ENCODE measurements at places on chromosomes 2 and 18.

DNA sequence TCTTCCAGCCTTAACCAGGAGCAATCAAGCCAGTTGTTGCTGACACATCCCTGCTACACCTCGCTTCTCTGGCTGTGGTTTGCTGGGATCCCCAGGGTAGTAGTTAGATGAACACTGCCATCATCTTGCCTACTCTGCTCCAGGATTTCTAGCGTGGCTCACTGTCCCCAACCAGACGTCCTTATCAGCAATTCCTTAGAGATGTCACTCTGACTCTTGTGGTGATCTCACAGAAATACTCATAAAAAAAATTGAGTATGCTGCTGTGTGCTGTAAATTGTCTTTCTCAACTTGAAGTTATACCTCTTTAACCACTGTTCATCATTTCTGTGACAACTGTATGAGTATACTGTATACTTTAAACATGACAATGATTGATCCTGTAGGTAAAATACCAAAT is 63.2 kb downstream of the PLCL1 start:
- no peak for DNase-seq

- DNase-seq: no peak
These were observed 483.6 kb downstream of the EPHA4 start for GRCh38 chr2:221088506-221088905.

DNA sequence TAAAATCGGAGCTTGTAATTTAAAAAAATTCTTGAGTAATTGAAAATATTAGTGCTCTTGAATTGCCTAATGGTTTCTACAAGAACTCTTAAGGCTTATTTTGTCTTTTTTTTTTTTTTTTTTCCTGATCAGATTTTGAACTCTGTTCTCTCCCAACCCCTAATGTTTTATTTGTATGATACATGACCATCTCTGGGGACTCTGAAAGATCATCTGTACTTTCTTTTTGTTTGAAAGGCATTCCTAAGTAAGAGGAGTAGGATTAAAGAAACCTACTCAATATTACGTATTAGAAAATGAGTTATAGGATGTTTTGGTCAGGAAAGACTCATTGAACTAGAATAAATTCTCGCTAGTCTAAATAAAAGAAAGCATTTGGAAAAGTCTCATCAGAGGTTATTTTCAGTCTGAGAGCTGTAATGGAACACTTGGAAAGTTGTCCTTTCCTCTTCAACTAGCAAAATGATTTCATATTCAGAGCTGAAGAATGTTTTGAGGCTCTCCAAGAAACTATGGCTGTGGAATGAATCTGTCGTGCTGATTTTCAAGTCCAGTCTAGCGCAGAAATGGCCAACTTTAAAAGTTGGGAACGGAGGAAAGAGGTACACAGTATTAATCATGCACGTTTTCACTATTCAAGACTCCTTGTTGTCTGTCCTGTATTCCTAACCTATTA is 182.7 kb downstream of the PRPF40A start:
- DNase-seq: no peak

DNA sequence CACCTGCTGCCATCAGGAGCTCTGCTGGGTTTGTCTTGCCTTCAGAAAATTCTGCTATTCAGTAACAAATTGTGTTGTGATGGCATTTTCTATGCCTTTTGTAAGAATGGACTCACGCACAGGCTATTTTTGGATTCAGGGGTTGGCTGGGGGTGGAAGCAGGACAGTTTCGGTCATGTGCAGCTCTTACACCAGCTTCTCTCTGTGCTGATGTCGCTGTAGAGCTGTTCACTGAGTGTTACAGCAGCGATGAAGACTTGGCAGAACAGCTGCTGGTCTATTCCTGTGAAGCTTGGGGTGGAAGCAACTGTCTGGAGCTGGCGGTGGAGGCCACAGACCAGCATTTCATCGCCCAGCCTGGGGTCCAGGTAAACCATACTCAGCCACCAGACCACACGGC is 49.2 kb downstream of the TRPM8 start:
- no peak for DNase-seq

DNA sequence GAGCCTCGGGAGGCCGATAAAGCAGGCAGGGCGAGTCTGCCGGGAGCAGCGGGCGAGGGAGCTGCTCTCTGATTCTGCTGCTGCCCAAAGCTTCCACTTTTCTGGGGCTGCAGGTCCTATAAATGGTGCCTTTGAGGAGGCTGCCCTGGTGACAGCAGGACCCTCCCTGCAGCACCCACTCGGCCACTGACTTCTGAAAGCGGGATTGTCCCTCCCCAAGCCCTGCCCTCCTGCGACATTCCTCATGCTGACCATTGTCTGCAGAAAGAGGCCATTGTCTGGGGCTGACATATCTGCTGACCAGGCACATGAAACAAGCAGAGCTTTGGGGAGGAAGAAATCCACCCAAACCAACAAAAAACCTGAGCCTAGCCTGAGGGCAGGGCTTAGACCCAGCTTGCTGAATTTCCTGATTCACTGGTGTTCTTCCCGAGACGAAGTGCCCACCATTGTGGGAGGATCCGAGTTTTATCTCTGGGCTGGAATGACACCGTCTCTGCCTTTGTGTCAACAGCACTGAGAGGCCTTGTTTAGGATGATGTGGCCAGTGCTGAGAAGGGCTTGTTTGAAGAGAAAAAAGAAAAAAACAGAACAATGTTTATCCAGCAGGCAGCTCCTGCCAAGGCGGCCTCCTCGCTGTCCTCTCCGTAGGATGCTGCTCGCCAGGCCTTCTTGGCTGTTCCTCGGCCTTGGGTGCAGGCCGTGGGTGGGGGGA is 129.7 kb downstream of the MYCN start:
- DNase-seq: no peak

DNA sequence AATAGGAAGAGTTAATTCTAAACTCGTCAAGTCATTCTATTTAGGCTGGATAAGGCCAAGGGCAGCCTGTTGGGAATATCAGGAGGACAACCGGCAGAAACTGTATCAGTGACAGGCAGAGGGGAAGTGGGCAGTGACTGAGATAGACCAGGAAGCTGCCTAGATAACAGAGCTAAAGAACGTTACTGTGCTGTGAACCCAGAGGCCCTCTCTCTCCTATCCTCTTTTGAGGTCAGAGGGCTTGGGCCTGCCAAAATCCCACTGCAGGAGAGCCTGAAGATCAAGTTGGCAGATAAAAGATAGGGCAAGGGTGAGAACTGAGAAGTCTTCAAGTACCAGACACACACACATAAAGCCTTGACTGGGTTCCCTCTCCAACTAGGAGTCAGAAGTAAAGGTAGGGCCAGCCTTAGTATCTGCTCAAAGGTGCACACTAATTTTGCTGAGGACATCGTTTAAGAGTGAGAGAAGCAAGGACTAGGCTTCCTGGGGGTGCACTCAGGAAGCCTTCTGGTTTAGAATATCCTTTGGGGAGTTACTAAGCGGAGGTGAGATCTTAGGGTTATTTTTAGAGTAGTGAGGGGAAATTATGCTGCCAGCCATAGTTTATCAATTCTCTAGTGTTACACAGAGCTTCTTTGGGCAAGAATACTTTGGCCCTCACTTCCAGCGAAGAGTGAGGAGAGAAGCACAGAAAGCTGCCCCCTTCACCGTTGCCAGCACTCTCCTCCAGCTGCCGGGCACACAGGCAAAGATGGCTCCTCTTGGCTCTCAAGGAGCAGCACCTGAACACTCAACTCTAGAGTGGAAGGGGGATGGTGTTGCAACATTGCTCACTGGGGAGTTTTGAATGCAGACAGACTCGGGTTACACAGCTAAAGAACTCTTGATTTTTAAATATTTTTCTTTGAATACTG is 9.8 kb downstream of the CAVIN2 start:
- no peak for DNase-seq

- DNase-seq: no peak
These were observed 209.0 kb downstream of the L3MBTL4 start for GRCh38 chr18:6205706-6206105.

GRCh38 chr2:227482638-227483340 is 10.8 kb downstream of the AGFG1 start:
- DNase-seq: no peak

DNA sequence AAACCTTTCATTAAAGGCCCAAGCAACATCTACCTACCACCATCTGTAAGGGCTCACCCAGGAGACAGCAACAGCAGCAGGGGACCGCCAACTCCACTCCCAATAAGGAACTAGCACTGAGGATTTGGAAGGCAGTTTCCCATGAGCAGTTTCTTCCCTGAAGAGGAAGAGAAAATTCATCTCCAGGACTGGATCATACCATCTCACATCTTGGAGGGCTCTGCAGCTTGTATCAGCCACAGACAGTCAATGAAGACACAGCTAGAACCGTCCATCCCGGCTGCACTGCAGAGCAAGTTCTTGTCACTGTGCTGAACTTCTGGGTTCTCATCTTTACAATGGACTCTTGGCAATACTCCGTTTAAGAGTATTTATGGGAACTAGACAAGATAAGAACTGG is 2.8 kb upstream of the GYPC start:
- no peak for DNase-seq

GRCh38 chr2:71611247-71611646 is 157.9 kb downstream of the DYSF start:
- no peak for DNase-seq

- no peak for DNase-seq
These were observed 529.2 kb upstream of the ID2 start for GRCh38 chr2:8152392-8153257.

DNA sequence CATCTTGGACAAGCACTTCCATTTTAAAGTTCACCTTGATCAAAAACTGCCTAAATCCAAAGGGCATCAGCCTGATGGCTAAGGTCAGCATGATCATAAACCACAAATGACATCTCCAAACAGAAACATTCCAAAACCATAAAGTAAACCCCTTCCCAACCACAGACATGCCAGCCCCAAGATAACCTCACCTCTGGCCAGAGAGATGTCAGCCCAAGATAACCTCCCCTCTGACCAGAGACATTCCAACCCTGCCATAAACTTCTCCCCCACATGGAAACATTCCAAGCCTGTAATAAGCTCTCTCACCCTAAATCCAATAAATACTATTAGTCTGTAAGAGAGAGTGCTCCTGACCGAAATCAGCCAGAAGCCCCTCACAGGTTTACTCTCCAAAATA is 18.6 kb upstream of the MARCO start:
- DNase-seq: no peak

DNA sequence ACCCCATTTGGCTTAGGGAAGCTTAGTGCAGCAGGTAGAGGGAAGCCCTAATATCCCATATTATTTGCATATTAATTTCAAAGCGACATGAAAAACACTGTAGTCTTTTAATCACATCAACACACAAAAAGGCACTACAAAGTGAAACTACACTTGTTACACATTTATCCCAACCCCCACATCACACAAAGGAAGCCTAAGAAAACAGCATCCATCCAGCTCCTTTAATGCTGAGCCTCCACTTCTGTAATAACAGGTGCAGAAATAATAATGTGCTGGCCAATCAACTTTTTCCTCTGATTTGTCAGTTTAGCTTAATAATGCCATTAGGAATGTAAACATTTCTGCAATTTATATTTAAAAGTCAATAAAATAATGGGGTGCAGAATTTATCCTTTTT is 274.0 kb downstream of the TCF4 start:
- no peak for DNase-seq

GRCh38 chr18:681985-682384 is 24.5 kb downstream of the TYMS start:
- no peak for DNase-seq

DNA sequence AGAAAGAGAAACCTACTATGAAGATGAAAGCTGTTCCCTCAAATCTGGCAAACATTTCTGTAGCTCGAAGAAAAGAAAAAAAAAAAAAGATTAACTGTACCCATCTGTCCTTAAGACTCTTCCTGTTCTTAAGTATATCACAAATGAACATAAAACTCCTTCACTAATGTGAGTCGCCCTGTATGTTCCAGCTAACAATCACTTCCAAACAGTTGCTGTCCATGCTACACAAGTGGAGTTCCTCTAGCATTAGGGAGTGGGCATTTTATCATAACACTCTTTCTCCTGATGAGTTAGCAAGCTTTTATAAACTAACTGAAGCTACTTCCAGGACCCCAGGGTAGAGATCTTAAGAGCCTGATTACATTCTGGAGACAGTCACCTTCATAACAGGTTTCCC is 5.8 kb downstream of the CUL3 start:
- no peak for DNase-seq

- DNase-seq: no peak
These were observed 90.3 kb downstream of the ZNF532 start for GRCh38 chr18:58955001-58955400.

DNA sequence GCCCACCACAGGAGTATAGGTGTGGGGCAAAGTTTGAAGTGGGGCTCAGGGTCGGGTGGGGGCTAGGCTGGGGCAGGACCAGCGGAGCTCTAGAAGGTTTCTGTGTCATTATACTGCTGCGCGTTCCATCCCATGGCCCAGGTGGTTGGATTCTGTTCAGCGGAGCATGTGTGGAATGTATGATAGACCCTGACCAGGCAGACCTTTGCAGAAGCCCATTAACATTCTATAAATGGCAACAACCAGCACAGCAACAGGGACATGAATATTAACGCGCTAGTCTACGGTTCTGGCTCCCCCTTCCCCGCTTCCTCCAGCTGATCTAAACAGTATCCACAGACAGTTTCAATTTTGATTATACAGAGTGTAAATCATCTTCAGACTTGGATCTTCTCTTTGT is 4.1 kb upstream of the PRKCE start:
- DNase-seq: no peak

GRCh38 chr18:77248873-77249568 is 627 bp upstream of the GALR1 start:
- DNase-seq: no peak

- no peak for DNase-seq
These were observed 515.2 kb downstream of the RNF144A start for GRCh38 chr2:7432436-7432835.

GRCh38 chr2:20065885-20066602 is 14.6 kb upstream of the LAPTM4A start:
- no peak for DNase-seq

GRCh38 chr2:44952143-44952805 is 10.8 kb downstream of the SIX3 start:
- no peak for DNase-seq

- no peak for DNase-seq
These were observed 123.0 kb downstream of the ACAA2 start for GRCh38 chr18:49690312-49690711.

- DNase-seq: no peak
These were observed 226.0 kb upstream of the CTAGE1 start for GRCh38 chr18:22643731-22644130.
